ENCODE measurements at places on chromosomes 5 and 9. TPM values are rescaled to one million over a fixed set of nuclear protein-coding genes. Genes with fewer than 3 reads are reported as not detected.

Gene GALNT10
- 46.6 TPM for total RNA-seq

Gene SV2C
- total RNA-seq = not detected

Gene MSX2
- total RNA-seq = 16.6 TPM

Gene PTRH1
- 18.7 TPM for total RNA-seq

DNA sequence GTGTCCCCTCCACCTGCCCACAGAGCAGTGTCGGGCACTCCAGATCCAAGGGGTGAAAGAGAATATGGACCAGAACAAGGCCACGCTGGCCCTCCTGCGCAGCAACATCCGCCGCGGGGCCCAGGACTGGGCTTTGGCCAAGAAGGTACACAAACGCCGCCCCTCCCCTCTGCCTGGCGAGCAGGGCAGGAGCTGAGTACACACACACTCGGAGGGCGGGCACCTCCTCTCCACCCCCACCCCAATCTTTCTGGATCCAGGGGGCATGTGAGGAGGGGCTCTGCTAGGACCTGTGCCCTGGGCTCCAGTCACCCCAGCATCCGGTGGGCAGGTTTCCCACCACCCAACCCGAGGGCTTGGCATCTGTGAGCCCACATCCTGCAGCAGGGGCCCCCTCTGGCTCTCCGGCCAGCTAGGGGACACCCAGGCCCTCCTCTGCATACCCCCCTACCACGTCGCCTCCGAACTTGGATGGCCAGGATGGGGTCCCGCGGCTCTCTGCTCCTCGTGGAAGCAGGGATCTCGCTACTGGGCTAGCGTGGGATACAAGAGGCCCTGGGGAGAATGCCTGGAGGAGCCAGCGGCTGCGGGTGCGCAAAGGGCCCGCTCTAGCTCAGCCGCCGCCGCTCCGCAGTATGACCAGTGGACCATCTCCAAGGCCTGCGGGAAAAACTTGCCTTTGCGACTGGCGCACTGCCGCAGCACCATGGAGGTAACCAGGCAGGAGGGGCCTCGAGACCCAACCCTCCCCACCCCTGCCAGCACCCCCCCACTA, 3.1 kb downstream of the CCDC183 start:
- no peaks in the 10 kb centered on the region for H3K27me3 ChIP-seq
- peak overlapping the region; percentile 85 for H3K4me3 ChIP-seq
- no peak for DNase-seq

DNA sequence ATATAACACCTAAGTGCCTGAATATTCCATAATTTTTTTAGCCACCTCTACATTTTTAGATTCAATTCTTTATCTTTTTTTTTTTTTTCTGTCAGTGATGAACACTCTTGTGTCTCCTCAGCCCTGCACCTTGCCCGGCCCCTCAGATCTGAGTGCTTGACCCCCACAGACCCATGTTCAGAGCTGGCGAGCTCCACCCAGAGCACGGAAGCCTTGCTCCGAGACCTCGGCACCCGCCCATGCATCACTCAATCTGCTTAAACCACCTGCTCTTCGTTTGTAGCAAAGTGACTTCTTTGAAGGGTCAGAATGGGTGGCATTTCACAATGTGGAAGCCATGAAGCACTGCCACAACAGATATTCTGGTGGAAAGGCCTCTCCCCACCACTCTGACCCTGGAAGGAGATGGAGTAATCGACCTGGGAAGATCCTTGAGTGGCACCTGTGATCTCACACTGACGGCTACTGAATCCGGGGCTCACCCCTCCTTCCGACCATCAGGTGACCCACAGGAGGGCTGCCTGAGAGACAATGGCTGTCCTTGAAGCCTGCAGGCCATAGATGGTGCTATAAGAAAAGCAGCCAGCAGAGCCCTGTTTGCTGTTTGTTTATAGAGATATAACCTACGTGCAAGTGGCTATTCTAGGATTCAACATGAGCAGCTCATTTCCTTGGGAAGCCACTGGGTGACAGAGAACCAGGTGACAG, 261.1 kb upstream of the IRX4 start:
- no peaks in the 10 kb centered on the region for H3K27me3 ChIP-seq
- no peak overlapping the region for H3K4me3 ChIP-seq
- no peak overlapping the region for H3K27ac ChIP-seq
- H3K4me1 ChIP-seq = no peaks in the 10 kb centered on the region

GRCh38 chr5:58687595-58687994, 104.7 kb downstream of the RAB3C start:
- DNase-seq = no peak
- no peaks in the 10 kb centered on the region for H3K36me3 ChIP-seq
- no peak overlapping the region for H3K4me3 ChIP-seq
- H3K27me3 ChIP-seq = no peaks in the 10 kb centered on the region
- no peak overlapping the region for H3K27ac ChIP-seq

- no peaks in the 10 kb centered on the region for H3K27me3 ChIP-seq
- no peaks in the 10 kb centered on the region for H3K36me3 ChIP-seq
- H3K4me1 ChIP-seq = no peaks in the 10 kb centered on the region
- H3K27ac ChIP-seq = no peak overlapping the region
- H3K4me3 ChIP-seq = no peak overlapping the region
Measured at GRCh38 chr5:53063791-53064190, 45.8 kb downstream of the MOCS2 start.

- no peaks in the 10 kb centered on the region for H3K27me3 ChIP-seq
- H3K27ac ChIP-seq = no peak overlapping the region
- no peak overlapping the region for H3K4me3 ChIP-seq
Measured at GRCh38 chr5:142122121-142122520, 13.5 kb downstream of the NDFIP1 start.

DNA sequence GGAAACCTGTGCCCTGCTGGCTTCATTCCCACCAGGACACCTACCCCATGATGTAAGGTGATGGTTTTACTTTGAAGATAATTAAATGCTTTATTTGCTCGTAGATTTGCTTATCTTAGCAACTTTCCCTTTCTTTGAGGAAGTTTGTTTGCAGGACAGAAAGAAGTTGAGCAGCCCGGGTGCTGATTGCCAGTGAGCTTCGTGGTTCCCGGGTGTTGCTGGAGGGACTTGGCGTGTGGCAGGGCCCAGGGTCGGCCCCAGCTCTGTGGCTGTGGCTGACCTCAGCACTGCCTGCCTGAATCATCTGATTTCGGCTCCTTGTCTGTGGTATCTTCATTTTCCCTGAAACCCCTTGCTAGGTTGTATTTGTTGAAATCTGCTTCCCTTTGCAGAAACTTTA, 8.7 kb downstream of the POMT1 start:
- H3K27me3 ChIP-seq = peaks cover 37% of the 10 kb centered on the region
- no peak overlapping the region for H3K4me3 ChIP-seq
- DNase-seq = no peak
- no peaks in the 10 kb centered on the region for H3K4me1 ChIP-seq

DNA sequence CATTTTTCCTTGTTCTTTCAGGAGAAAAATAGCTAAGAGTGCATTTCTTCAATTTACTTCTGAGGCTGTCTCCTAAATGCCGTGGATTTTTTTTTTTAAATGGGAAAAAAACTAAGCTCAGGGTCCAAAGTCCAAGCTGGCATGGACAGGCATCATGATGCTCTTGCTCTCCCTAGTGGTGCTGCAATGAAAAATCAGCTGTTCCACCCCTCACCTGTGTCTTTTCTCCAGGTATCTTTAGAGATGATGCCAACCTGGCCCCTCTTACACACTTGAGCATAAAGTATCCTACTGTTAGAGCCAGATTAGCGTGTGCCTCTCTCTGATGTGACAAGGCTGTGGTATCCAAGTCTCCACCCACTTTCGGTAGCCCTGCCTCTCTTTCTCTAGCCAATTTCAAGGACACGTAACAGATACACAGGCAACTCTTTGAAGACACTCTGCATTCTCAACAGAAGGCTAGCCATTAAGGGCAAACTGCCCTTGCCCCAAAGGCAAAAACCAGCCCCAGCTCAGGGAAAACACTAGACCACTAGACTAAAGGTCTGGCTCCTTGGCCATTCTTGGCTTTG, 208.8 kb downstream of the SAXO1 start:
- no peak overlapping the region for H3K27ac ChIP-seq
- H3K27me3 ChIP-seq = peaks cover 4% of the 10 kb centered on the region
- peak; percentile 51 for DNase-seq
- peaks cover 10% of the 10 kb centered on the region for H3K4me1 ChIP-seq
- H3K4me3 ChIP-seq = no peak overlapping the region

GRCh38 chr5:132905938-132906337, 32.5 kb downstream of the LEAP2 start:
- no peak overlapping the region for H3K27ac ChIP-seq
- no peaks in the 10 kb centered on the region for H3K27me3 ChIP-seq
- H3K36me3 ChIP-seq = peaks cover 68% of the 10 kb centered on the region
- DNase-seq = no peak
- H3K4me3 ChIP-seq = no peak overlapping the region

GRCh38 chr9:105484226-105484625, 36.4 kb downstream of the FSD1L start:
- H3K27me3 ChIP-seq = no peaks in the 10 kb centered on the region

- H3K27me3 ChIP-seq = peaks cover 12% of the 10 kb centered on the region
- H3K36me3 ChIP-seq = no peaks in the 10 kb centered on the region
- peaks cover 14% of the 10 kb centered on the region for H3K4me1 ChIP-seq
- no peak overlapping the region for H3K4me3 ChIP-seq
- H3K27ac ChIP-seq = no peak overlapping the region
Measured at GRCh38 chr5:68435611-68436010, 220.1 kb downstream of the PIK3R1 start.

DNA sequence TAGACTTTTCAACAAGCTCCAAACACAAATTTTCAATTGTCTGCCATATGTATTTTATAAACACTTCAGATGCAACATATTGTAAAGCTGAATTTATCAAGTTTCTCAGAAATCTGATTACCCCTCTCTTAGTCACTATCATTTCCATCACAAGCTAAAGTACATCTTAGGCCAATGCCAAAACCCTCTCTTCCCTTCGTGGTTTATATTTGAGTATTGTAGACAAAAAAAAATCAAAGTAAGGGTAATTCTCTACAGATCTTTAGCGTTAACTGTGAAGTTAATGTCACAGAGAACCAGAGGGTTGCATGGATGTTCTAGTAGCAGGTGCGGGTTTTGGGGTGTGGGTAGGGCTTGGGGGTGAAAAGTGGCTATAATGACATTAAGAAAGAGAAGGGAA, 387.7 kb upstream of the PTGER4 start:
- H3K4me3 ChIP-seq = no peak overlapping the region
- DNase-seq = no peak
- no peaks in the 10 kb centered on the region for H3K4me1 ChIP-seq
- no peaks in the 10 kb centered on the region for H3K36me3 ChIP-seq
- H3K27me3 ChIP-seq = no peaks in the 10 kb centered on the region

GRCh38 chr9:4362281-4362680, 62.4 kb upstream of the GLIS3 start:
- no peaks in the 10 kb centered on the region for H3K36me3 ChIP-seq
- no peak overlapping the region for H3K27ac ChIP-seq
- no peaks in the 10 kb centered on the region for H3K4me1 ChIP-seq

DNA sequence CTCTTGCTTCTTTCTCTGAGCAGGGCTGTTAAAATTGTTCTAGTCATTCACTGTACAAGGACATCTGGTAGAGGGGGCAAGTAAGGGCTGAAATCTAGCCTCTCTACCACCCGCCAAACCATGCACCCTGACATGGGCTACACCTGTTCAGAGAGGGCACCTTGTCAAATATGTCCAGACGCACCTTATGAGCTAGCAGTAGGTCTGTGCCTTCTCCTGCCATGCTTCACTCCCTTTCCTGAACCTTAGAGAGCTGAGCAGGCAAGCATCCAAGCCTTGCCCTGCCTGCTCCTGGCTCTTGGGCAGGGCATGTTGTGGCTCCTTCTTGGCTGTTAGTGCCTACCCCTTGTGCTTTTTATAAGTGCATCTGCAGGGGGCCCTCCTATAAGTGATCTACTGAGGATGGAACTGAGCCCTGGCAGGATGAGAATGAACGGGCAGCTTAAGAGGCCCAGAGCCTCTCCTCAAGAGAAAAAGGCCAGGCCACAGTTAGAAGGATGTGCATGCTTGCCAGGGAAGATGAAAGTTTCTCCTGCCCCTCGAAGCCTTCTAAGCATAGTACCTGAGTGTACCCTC, 3.8 kb upstream of the NEUROG1 start:
- no peak overlapping the region for H3K4me3 ChIP-seq
- DNase-seq = peak; percentile 22
- H3K27me3 ChIP-seq = peaks cover 100% of the 10 kb centered on the region
- peaks cover 6% of the 10 kb centered on the region for H3K4me1 ChIP-seq
- no peak overlapping the region for H3K27ac ChIP-seq

GRCh38 chr5:125496393-125496792, 750.0 kb upstream of the ZNF608 start:
- no peak overlapping the region for H3K27ac ChIP-seq
- H3K4me3 ChIP-seq = no peak overlapping the region
- no peak for DNase-seq
- H3K4me1 ChIP-seq = no peaks in the 10 kb centered on the region
- H3K36me3 ChIP-seq = no peaks in the 10 kb centered on the region

DNA sequence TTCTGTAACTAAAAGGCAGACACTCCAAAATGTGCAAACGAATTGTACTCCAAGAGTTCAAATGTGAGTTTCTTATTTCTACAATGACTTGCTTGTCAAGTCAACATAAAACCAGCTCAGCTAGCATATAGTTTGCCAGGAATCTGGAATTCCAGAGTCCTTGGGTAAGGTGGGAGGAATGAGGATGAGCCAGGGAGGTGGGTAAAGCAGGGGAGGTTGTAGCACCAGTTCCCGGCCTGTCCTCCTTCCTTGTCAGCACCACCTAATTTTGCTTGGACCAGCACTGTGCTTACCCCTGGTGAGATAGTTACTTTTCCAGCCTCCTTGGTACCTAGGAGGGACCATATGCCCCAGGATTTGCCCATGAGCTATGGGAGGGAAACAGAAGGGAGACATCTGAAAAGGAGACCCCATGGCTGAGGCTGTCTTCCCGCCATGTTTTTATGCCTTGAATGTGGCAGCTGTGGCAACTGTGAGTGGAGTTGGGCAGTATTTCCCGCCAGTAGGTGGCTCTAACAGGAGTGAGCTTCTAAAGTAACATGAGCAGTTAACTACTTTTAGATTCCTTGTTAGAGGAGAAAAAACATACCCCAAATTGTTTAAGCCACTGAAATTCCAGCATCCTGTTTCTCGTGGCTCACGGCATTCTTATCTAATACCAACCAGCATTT, 302.5 kb downstream of the TENT4A start:
- H3K4me1 ChIP-seq = no peaks in the 10 kb centered on the region
- H3K4me3 ChIP-seq = no peak overlapping the region
- no peaks in the 10 kb centered on the region for H3K36me3 ChIP-seq
- H3K27ac ChIP-seq = no peak overlapping the region

DNA sequence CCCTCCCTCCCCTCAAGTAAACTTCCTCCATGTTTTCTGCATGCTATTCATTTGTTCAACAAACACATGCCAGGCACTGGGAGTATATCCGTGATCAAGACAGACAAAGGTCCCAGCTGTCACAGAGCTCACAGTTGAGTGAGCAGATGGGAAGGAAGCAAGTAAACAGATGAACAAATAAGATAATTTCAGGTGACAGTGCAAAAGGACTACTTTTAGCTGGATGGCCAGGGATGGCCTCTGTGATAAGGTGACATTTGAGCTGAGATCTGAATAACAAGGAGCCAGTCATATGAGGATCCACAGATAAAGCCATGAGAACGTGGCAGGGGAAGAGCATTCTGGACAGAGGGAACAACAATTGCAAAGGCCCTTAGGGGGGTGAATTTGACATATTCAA, 121.7 kb upstream of the RAD23B start:
- no peaks in the 10 kb centered on the region for H3K36me3 ChIP-seq
- no peak overlapping the region for H3K4me3 ChIP-seq
- H3K27me3 ChIP-seq = no peaks in the 10 kb centered on the region
- H3K4me1 ChIP-seq = no peaks in the 10 kb centered on the region
- no peak overlapping the region for H3K27ac ChIP-seq
- DNase-seq = no peak

Data from endodermal cell (in vitro differentiated cells).